Hindlimb muscle (tissue), 1 donor: ENCODE measurements at places on chromosomes 3 and 15.

DNA sequence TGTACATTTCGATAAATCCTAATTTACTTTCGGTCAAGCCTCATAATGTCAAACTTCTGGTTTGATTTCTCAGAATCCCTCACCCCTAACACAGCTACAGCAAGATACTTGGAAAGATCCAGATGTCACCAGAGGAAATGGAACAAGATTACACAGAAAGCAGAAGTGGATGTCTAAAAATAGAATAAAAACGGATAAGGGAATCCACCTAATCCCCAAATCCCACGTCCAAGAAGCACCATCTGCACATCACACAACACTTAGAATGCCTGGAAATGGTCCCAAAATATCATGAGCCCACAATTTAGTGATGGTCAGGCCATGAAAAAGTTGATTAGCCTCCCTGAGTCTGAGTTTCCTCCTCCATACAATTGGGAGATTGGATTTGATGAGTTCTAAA lies 61.7 kb downstream of the AGTR1 start:
- DNase-seq = no peak

DNA sequence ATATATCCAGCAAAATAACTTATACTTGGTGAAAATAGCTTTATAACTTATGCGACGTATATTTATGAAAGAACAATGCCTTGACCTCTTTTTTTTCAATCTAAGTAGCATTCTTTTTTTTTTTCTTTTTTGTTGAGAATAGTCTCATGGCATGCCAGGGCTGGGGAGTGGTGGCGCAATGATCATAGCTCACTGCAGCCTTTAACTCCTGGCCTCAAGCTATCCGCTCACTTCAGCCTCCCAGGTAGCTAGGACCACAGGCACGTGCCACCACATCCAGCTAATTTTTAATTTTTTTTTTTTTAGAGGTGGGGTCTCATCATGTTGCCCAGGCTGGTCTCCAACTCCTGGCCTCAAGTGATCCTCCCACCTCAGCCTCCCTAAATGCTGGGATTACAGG lies 43.5 kb downstream of the RAB8B start:
- DNase-seq = no peak

- peak; percentile 72 for DNase-seq
These were observed 6.4 kb upstream of the ANKDD1A start for GRCh38 chr15:64905119-64905831.

DNA sequence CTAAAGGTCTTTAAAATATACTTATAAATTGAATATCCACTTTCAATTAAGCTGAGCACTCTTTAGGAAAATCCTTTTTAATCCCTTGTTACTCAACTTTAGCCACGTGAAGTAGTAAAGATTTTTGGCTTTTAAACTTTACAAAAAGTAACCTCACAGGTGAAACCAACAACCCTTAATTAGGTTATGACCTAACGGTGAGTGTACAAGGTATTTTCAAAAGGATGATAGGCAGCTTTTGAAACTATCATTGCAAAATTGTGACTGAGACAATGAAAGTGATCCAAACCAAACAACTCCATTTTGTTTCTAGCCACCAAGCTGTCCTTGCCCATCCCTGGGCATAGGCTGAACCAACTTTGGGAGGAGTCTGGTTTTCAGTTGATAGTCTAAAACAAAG lies 940.2 kb downstream of the OTOL1 start:
- DNase-seq = no peak

DNA sequence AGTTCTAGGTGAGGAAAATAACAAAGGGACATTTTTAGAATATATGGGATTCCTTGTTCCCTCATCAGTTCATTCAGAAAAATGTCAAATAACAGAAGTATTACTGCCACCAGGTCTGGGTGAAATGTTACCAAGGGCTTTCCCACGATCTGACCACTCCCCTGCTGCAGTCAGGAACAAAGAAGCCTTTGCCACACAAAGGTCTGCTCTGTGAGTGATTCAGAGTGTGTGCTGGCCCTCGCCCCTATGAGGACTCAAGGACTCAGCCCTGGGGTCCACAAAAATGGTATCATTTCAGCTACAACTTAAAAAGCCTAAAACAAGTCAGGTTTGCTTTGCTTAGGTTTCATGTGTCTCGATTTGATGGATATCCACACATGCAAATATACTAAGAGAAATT lies 5.0 kb downstream of the MKRN3 start:
- no peak for DNase-seq

DNA sequence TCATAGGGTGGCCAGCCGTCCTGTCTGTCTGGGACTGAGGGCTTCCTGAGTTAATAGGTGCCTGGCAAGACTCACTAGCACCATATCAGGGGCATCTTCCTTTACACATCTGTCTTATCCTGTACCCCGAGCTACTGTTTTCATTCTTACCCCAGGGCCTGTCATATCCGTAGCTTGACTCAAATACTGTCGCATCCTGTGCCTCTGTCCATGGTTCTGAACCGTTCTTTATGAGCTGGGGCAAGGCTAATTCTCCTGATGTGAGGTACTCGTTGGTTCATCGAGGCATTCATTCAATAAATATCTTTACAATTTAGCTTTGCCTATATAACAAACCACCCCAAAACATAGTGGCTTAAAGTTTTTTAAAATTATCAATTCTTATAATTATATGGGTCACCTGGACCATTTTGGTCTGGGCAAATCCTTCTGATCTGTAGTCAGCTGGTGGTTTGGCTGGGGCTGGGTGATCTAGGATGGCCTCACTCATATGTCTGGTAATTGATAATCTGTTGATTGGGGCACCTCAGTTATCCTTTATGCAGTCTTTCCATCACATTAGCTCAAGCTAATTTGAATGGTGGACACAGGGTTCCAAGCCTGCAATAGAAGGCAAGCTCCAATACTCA lies 121.2 kb downstream of the TLE3 start:
- DNase-seq = peak; percentile 73
